Activated CD4-positive, alpha-beta T cell treated with anti-CD3 and anti-CD28 coated beads, Interleukin-2, amount 50 U/mL, for 4 hours (primary cell): ENCODE measurements at places on chromosomes 12 and 14.

GRCh38 chr12:131130311-131130911 is 176.7 kb downstream of the ADGRD1 start:
- no peak for DNase-seq

DNA sequence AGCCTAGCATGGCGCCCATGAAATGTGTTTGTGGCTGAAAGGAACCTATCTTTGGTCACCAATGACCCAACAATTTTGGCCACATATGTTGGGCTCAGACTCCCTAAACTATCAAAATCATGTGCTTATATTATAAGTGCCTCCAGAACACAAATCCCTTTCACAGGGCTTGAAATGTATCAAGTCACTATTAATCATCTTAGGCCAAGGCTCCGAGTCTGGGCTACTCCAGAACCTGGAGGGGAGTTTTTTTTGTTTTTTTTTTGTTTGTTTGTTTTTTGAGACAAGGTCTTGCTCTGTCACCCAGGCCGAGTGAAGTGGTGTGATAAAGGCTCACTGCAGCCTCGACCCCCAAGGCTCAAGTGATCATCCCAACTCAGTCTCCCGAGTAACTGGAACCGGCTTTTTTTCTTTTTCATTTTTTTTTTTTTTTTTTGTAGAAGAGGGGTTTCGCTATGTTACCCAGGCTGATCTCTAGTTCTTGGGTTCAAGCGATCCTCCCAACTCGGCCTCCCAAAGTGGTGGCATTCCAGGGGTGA is 989 bp upstream of the DRAM1 start:
- no peak for DNase-seq

- DNase-seq: no peak
Measured at GRCh38 chr14:63362389-63362819, 43.7 kb upstream of the GPHB5 start.

GRCh38 chr12:122060081-122060501 is 18.5 kb upstream of the MLXIP start:
- no peak for DNase-seq
